ENCODE measurements at places on chromosomes 1 and 21. TPM values are rescaled to one million over a fixed set of nuclear protein-coding genes. Genes with fewer than 3 reads are reported as not detected.
A peak's percentile ranks its signal among the peaks of the same experiment; 100 is the strongest.

DNA sequence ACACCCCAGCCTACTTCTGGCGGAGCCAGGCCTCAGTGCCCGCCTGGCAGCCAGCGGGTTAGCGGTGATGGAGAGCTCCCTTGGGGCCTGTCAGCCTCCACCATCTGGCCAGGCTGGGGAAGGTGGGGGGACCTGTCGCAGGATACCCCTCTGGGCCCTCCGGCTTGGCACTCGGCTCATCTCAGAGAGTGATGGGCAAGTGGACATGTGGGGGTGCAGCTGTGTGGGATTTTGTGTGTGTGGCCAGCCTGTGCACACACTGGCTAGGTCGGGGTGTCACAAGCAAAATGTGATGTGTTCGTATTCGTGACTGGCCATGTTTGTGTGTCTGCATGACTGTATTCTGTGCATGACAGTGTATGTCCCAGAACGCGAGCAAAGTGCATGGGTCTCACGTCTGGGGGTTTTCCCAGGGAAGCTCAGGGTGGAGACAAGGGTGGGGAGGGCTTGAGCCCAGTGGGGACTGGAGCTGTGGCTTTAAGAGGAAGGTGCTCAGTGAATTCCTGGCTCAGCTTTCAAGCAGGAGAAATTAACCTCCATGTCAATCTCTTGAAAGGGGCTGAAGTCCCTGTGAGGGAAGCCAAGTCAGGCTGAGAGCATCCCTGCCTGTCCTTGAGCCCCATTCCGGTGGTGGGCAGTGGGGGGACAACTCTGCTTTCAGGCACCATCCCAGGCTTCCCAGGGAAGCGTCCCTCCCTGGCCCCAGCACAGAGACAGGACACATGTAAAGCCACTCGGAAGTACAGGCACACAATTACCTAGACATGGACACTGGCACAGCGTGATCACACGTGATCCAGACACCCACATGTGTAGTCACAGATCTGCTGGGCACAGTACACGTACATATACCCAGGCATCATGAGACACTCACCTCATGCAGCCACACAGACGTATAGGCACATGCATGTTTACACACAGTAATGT, 21.1 kb upstream of the ADGRB2 start:
- no peak for DNase-seq

DNA sequence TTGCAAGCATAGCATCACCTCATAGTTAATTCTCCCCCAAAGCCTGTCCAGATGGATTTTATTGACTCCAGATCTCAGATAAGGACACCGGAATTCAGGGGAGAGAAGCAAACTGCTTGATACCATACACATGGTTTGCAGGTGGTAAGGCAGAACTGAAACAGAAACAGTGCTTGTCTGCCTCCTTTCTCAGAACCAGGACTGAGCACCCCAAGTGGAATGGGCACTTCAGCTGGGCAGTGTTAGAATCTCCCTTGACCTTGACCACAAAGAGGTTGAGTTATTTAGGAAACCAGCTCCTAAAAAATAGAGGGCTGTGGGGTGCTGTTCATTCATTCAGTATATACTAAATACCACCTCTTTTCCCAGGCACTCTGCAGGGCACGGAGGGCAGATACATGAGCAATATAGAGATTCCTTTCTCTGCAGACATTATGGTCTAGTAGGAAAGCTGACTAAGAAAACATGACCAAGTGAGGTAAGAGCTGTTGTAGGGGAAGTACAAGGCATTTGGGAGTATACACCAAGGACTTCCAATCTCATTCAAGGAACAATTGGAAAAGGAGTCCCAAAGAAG, 185.2 kb downstream of the C1orf94 start:
- DNase-seq: no peak

DNA sequence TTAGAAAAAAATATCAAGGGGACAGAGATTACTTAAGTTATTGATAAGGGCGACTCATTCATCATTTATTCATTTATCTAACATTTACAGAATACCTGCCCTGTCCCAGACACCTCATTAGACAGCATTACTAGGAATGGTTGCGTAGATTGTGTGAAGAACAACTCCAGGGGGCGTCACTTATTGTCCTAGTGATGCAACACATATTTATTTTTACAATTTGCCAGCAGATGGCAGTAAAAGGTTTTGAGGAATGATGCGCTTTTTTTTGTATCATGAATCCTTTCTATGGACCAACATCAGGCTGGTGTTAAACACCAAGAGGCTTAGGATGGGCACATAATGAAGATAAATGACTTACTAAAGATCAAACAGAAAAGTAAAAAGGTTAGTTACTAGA, 5.5 kb downstream of the NCAM2 start:
- DNase-seq: no peak

DNA sequence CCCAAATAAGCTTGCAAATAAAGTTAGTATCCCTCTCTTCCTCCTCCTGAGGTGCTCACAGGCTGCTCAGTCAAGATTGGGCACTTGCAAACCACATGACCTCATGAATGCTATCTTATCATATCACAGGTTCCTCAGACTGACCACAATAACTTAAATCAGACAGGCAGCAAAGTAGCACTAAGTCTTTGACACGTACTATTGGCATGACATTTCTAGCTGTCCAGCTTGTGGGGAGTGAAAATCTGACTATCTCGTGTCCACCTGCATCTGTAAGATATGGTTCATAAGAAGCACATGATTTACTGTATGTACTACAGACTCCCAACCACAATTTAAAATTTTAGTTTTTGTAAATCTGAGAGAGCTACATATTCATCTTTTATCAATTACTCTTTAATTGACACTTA, 58.0 kb upstream of the GFI1 start:
- DNase-seq: peak; percentile 57

DNA sequence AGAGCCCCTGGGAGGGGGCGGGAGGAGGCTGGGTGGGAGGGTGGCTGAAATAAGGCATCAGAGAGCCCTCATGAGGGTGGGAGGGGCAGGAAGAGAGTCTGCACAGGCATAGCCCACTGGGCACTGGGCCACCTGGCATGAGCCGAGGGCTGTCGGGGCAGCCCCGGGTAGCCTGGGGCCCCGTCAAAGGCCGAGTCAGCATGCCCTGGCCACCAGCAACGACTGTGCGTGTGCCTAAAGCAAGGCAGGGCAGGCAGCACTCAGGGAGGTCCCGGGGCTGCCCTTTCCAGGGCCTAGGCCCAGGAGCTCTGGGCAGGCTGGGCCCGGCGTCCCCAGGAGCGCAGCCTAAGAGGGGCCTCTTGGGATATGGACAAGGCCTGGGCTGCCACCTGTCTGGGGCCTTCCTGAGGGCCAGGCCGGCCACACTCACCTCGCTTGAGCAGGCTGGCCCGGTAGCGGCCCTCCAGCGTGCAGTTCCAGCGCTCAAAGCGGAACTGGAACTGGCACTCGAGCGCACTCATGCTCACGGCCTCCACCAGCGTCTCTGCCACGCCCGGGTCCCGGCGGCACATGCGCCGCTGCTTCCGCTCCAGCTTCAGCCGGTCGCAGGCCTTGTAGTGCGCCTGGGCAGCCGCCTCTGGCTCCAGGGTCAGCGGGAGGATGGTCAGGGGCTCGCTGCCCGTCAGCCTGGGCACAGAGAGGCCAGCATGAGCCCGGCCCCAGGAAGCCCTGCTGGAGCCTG, 22.7 kb downstream of the WNT9A start:
- no peak for DNase-seq

DNA sequence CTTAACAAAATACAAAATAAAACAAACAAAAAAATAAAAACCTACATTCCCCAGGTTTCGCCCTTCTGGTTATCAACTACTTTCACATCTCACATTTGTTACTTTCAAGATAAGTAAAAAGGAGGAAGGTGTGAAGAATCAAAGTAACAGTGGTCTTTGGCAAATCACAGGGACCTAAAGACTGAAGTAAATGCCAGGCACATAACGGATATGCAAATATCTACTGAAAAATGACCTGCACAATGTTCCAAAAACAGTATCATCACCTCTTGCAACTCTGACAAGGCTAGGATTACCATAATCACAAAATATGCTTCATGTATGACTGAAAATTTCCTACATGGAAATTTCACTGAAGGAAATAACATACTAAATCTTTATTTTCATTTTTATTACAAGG, 29.3 kb downstream of the COP1 start:
- no peak for DNase-seq

GRCh38 chr1:147641291-147641690, 29.0 kb downstream of the ACP6 start:
- no peak for DNase-seq

- no peak for DNase-seq
These were observed 8.0 kb upstream of the NAV1 start for GRCh38 chr1:201530741-201531531.

DNA sequence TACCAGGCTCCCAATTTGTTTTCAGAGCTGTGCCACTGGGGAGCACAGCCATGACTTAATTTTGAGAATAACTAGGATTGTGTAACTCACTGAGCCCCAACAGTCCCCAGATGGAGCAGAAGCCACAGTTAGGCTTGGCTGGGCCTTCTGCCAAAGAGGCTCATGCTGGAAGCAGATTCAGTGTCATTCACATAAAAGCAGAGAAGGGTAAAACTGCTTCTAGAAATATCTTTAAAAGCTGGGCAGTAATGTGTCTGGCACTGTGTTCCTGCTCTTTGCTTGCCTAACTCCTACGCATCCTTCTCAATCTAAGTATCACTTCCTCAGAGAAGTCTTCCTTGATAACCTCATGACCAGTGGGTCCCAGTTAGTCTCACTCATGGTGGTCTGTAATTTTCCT, 20.3 kb downstream of the STK40 start:
- DNase-seq: no peak

GRCh38 chr1:56481140-56481694, 98.1 kb downstream of the PLPP3 start:
- no peak for DNase-seq

DNA sequence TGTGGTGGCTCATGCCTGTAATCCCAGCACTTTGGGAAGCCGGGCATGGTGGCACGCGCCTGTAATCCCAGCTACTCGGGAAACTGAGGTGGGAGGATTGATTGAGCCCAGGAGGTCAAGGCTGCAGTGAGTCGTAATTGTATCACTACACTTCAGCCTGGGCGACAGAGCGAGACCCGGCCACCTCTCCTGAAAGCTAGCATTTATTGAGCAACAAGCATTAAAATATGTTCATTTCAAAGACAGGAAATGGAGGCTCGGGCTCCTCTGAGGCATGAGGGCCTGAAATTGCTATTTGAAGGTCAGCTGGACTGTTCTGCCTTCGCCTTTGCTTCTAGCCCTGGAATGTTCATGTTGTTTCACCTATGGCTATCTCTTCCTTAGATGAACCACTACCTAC, 34.5 kb downstream of the SPATA21 start:
- DNase-seq: no peak

- no peak for DNase-seq
These were observed 79.9 kb downstream of the FHAD1 start for GRCh38 chr1:15326691-15327588.

Gene CHRNB2
- total RNA-seq: not detected

Gene IL12RB2
- total RNA-seq: 23.8 TPM

Gene BARHL2
- total RNA-seq: not detected

Gene TIAM1
- total RNA-seq: 20.5 TPM
